EL (cell line): ENCODE measurements at places on chromosomes 12 and 14.

DNA sequence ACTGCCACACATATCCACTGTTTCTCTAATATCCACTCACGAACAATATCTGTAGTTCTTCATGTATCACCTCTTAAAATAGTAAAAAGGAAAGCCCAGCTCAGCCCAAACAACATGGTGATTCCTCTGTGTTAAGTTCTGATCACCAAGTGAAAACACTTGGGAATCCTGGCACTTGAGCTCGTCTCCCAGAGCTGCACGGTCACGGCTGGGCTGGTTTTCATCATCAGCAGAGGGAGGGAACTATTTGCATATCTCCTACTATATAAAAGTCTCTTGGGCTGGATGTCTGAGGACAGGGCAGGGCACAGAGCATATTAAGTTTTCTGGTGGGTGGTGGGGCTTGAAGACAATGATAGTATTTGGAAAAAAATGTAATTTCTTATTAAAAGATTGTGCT, 870.6 kb downstream of the TMEM121 start:
- no peak for DNase-seq

DNA sequence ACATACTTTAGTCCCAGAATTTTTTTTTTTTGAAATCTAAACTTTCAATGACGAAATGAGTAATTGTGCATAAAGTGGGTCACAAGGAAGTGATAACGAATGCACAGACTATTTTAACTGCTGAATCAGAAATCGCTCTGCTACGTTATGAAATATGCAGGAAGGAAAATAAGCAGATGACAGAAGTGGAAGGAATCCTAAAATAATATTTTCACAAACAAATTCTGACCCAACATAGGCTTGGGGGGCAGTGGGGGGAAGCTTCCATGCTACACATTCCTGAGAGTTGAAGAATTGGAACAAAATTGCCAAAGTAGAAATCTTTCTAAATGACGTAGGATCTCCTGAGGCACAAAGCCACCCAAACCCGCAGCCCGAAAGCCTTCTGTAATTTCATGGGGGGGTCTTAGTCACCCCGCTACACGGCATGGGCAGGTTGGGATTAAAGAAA, 89.6 kb downstream of the ARF6 start:
- peak; percentile 97 for DNase-seq

DNA sequence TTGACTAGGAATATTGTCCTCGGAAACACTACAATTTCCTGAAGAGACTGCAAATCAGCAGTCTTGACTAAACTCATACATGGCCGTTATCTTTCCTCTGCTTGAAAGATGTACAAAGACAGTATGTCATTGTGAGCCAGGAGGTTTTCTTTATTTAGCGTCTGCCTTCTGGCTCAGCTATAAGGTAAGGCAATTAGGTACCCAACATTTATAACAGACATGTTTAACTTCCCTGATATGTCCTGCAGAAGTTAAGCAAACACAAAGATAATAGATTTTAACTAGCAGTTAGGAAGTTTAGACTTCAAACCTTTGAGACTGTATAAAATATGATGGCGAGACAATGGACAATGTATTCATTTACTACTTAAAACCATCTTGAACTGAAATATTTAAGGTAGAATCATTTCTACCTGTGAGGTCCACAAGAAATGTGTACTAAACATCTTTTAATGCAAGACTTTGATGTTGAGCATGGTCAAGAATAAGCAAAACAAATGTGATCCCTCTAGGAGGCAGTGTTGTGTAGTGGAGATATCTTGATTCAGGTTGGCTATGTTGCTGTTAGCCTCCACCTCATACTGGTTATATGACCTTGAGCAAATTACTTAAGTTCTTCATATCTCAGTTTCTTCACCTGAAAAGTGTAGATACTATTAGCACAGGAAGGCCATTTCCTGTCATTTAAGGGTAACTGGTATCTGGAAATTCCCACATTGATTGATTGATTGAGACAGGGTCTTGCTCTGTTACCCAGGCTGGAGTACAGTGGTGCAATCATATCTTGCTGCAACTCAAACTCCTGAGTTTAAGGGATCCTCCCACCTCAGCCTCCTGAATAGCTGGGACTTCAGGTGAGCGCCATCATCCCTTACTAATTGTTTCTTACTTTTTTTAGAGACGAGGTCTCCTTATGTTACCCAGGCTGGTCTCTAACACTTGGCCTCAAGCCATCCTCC, 96.3 kb upstream of the EEA1 start:
- DNase-seq, result peak; percentile 40

- DNase-seq, result peak; percentile 45
These were observed 32.7 kb upstream of the SELPLG start for GRCh38 chr12:108666401-108666881.

DNA sequence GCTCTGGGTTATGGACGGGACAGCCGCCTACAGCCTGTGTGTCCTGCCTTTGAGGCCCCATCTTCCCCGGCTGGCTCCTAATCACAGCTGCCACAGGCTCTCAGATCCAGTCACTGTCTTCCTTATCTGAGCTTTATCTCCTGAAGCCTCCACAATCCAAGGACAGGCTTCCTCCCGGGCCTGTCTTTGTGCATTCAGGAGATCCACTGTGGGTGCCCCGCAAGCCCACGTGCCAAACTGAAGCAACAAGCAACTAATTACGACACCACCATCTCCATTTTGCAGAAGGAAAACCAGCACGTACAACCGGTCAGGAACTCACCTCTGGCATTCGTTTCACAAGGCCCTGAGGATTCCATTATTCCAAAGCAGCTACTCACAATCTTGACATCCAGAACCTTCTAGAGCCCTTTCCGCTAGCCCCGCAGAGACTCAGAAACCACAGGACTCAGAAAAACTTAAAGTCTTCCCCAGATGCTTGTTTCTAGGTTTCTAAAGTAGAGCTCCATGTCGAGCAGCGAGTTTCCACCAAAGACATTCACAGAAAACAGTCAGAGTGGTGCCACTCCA, 14.0 kb downstream of the SYNE3 start:
- no peak for DNase-seq
